Iris pigment epithelial cell (primary cell): ENCODE measurements at places on chromosomes 1 and 21.

- DNase-seq = peak; percentile 82
Measured at GRCh38 chr1:178037510-178038253, 56.2 kb upstream of the RASAL2 start.

DNA sequence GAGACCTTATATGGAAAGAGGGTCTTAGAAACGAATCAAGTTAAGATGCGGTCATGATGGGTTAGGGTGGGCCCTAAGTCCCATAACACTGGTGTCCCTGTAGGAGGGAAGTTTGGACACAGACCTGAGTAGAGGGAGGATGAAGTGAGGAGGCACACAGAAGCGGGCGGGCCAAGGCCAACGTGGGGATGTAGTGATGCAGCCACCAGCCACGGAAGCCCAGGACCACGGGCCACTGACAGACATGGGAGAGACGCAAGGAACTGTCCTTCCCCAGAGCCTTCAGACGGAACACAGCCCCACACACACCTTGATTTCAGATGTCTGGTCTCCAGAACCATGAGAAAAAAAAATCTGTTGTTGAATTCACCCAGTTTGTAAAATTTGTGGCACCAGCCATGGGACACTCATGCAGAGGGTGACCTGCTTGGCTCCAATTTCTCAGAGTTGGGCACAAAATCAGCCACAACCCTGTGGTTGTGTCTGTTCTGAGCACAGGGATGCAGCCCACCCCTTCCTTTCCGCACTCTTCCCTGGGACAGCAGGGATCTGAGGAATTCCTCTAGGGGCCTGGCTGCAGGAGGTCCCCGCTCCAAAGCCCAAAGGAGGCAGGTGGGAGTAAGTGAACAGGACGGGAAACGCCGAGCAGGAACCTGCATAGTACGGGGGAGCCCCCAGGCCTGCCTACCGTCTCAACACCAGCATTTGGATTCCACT lies 61.1 kb downstream of the RIPK4 start:
- no peak for DNase-seq

GRCh38 chr1:58592522-58593134 lies 15.6 kb upstream of the TACSTD2 start:
- peak; percentile 89 for DNase-seq

DNA sequence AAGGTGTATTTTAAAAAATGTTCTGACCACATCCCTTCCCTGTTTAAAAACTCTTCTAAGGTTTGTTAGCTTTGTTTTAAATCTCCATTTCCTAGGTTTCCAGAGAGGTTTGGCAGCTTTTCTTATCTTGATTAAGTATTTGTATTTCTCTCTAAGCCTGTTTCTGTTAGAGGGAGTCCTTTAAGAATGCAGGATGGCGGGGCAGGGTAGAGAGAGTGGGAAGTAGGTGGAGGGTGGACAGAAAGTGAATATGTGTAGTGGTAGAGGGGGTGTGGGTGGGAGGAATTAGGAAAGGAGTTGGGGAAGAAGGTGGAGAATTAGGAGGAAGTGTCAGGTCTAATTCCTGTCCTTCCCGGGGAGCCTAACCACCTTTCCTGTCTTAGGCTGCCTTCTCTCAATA lies 21.2 kb upstream of the SERBP1 start:
- DNase-seq = no peak

DNA sequence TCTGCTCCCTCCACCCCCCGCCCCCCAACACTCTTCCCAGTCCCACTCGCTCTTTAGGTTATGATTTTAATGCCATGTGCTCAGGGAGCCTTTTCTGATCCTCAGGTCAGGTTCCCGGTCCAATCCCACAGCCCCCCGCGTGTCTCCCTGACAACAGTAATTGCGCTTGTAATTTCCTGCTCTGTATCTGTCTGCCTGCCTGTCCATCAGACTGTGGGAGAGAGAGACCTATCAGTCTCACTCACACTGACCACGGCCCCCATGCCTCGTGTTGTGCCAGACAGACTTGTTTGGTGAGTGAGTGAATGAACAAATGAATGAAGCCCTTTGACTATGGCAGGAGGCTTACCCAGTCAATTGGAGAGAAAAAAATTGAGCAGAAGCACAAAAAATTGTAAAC lies 50.8 kb upstream of the ECE1 start:
- no peak for DNase-seq

GRCh38 chr1:91583326-91583755 lies 82.7 kb downstream of the CDC7 start:
- peak; percentile 66 for DNase-seq

DNA sequence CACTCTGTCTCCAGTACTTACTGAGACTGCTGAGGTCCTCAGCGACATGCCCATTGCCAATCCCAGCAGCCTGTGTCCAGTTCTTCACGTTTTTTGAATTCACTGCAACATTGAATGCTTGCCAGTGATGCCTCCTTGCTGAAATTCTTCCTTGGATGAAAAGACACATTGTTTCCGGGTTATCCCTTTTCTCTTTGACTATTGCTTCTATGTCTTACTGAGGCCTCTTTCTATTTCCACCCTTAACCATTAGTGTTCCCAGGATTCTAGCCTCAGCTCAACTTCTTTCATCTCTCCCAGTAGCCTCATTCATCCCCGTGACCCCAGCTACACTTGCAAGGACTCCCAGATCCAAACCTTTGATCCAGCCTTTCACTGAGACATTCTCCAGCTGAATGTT lies 46.5 kb upstream of the KIF26B start:
- DNase-seq = no peak

GRCh38 chr1:46174448-46175231 lies at the start of gene TSPAN1:
Gene TSPAN1 (plus strand): TSS chr1:46175087. CDS start chr1:46181108, 6,021 bp downstream.
- DNase-seq = peak; percentile 23

DNA sequence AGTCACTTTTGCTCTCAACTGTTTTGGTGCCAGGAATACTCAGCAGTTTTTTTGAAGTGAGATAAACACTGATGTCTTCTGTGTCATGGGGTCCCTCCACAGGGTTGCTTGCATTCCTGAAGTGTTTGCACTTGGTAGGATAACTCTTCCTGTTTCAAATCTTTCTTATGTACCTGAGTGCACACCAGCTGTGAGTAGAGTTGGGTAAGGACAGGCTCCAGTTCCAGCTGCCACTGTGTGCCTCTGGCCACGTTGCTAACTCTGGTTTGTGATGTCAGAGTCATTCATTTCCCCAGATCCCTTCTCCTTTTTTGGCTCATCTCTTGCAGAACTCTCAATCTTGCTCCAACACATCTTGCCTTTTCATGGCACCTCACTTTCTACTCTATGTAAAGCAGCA lies 356.3 kb upstream of the B3GALT2 start:
- DNase-seq = no peak

DNA sequence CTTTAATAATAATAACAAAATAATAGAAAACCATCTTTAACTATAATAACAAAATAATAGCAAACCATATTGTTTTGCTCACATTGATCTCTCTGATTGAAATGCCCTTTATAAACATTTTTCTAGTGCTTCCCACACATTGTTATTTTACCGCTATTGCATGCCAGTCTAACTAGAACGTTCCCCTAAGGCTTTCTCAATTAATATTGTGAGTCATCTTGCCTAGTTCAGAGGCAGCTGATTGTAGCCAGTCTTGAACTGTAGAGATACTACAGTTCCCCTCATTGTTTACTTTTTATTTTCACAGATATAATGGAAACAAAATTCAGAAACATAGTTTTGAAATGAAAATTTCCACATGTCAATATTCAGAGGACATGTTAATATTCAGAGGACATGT lies 192.3 kb upstream of the ADGRL4 start:
- peak; percentile 72 for DNase-seq

GRCh38 chr1:200351425-200351824 lies 58.4 kb downstream of the ZNF281 start:
- no peak for DNase-seq

DNA sequence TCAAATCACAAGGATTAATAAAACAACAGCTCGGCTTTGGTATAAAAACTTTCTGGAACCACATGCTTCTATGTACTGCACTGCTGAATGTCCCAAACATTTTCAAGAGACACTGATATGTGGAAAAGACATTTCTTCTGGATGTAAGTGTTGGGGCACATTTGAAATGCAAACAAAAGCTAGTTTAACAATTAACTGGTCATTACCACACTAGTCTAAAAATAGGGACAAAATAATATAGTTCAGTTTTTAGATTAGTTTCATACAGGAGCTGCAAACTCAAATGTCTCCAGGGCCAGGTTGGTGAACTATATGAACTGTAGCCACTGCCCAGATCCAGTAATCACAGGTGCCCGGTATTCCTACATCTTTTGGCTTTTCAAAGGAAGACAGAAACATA lies 3.2 kb downstream of the IL23R start:
- DNase-seq = no peak

- no peak for DNase-seq
Measured at GRCh38 chr1:232983375-232983774, 33.0 kb downstream of the NTPCR start.

GRCh38 chr1:201475915-201476669 lies 7.1 kb upstream of the PHLDA3 start:
- DNase-seq = no peak

DNA sequence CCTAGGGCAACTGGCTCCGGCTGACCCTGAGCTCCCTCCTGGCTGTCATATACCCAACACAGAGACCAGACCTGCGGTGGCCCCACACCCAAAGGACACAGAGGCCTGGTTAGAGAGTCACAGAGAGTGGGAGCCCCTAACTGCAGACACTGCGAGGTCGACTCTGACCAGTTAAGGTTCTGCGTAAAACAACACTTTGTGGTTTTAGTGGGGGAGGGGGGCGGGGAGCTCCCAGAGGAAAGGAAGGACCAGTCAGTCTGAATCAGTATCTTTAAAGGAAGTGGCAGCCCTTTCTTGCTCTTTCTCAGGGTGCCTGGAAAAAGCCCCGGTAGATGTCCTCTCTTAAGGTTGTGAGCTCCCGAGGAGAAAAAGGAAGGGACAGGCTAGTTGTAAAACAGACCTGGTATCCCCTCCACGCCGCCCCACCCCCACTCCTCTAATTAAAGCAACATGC lies 2.4 kb downstream of the SSBP3 start:
- DNase-seq = peak; percentile 79

DNA sequence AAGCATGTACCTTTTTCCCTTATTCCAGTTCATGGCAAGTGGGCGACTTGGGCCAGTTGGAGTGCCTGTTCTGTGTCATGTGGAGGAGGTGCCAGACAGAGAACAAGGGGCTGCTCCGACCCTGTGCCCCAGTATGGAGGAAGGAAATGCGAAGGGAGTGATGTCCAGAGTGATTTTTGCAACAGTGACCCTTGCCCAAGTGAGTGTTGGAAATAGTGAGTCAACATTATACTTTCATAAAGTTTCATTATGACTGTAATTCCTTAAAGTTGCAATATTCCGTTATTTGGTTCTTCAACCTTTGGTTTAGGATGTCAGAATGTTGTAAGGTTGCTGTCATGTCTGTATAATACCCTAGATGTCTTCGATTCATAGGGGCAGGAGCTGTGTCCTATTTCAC lies 230.5 kb downstream of the TPR start:
- peak; percentile 37 for DNase-seq

DNA sequence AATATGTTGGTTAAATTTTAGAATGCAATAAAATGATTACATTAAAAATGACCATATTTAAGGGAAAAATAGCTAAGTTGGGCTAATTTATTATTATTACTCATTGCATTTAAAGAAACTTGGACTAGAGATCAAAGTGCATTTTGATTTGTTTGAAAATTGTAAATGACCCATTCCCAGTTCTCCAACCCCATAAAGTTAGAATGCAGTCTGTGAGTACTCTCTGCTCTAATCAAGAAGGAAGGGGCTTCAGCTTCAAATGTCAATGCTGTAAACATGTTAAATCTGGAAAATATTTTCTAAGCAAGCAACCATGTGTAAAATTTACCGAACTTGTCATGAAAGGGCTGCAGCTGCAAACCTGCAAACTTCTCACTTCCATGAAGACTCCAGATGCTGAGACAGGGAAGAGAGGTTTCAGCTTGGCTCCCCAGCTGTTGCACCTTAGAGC lies 232.7 kb downstream of the TTLL7 start:
- no peak for DNase-seq

- DNase-seq = peak; percentile 65
Measured at GRCh38 chr1:37999430-38000232, 5.7 kb downstream of the FHL3 start.

DNA sequence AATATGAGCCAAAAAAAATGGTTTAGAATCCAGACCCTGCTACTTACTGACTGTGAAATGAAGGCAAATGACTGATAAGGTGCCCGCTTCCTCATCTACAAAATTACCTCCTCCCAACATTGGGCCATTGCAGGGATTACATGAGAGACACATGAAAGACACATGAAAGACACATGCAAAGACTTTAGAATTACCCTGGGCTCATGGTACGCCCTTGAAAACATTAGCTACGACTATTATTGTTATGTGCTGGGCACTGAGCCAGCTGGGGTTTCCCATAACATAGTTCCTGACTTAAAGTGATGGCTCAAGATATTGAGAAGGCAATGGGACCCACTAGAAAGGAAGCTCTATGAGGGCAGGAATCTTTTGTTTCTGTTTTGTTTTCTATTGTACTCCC lies 43.7 kb upstream of the KANK4 start:
- DNase-seq = no peak

GRCh38 chr1:145917595-145917994 lies 922 bp downstream of the PEX11B start:
- DNase-seq = no peak

- no peak for DNase-seq
Measured at GRCh38 chr1:11070876-11071275, 11.1 kb upstream of the SRM start.

DNA sequence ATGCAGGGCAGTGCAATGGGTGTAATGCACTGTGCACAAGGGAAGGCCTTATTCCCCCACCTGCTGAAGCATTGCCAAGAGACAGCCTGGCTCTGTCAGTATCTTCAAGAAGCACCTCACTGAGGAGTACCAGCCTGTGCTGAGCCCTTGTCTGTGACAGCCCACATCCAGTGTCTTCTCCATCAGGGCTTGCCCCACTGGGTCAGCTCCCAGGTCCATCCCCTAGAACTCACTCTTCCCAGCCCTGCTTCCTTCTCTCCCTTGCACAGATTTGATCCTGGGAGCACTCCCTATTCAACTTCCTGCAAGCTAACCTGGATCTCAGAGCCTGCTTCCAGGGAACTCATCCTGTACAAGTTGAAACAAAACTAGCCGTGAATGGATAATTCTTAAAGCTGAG lies 33.6 kb upstream of the IFNGR2 start:
- no peak for DNase-seq

DNA sequence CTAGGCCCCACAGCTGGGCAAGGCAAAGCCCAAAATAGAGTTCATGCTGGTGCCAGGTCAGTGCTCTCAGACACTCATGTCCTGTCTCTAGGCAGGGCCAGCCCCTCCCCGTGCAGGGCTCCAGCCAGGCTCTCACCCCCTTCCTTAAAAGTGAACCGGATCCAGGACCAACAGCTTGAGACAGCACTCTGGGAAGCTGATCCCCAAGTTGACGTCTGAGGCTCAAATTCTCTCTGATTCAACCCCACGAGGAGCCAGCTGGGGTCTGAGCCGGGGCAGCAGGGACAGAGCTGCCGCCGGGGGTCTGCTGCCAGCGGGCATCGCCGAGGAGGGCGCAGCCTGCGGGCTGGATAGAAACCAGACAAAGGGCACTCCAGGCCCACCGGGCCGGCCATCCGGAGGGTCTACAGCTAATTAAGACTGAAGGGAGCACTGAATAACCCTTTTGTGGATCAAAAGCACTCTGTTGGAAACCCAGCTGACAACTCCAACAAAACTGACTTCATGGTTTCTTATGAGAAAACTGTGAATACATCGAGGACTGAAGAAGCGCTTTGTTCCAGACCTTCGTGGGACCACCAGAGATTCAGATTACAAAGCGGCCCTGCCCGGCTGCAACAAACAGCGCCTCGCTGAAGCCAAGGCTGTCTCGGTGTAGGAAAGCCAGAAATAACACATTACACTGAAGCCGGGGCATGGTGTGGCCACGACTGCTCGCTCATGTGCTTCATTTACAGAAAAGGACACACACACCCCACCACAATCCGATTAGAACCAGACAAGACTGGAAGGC lies 95.8 kb downstream of the PSMG1 start:
- no peak for DNase-seq

GRCh38 chr1:235253219-235253962 lies 74.6 kb downstream of the ARID4B start:
- peak; percentile 71 for DNase-seq
